ENCODE measurements at places on chromosomes 7 and 10.

GRCh38 chr7:41824284-41824683 lies 121.4 kb upstream of the INHBA start:
- no peak for DNase-seq

DNA sequence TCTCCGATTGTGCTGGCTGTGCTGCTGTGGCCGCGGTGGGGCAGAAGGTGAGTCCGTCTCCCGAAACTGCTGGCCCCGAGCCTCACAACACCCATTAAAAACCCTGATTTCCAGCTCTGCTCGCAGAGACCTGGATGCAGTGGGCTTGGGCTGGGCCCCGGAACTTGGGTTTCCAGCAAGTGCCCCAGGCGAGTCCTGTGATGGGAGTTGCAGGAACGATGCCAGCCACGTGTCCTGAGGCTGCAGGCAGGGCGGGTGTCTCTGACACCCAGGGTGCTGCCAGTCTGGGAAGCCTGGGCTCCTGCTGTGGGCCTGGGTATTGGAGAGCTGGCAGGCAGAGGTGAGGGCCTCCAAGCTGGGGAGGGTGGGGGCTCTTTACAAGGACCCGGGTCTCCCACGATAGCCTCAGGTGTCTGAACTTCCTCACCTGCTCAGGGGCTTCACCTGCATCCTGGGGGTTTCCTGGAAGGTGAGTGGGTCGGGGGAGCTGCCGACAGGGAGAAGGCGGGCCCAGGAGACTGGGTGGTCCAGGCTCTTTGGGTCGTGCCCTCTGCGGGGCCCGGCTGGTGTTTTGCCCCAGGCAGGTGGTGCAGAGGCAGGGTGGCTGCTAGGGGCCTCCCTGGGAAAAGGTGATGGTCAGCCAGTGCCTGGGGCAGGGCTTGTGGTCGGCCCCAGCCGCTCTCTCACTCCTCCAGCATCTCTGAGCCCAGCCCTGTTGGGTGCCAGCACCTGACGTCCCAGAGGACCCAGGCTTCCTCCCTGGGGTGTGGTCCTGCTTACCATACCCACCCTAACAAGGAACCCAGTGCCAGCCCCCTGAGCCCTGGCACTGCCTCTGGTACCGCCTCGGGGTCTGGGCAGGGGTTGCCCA lies 180.3 kb downstream of the DNAJB6 start:
- no peak for DNase-seq

DNA sequence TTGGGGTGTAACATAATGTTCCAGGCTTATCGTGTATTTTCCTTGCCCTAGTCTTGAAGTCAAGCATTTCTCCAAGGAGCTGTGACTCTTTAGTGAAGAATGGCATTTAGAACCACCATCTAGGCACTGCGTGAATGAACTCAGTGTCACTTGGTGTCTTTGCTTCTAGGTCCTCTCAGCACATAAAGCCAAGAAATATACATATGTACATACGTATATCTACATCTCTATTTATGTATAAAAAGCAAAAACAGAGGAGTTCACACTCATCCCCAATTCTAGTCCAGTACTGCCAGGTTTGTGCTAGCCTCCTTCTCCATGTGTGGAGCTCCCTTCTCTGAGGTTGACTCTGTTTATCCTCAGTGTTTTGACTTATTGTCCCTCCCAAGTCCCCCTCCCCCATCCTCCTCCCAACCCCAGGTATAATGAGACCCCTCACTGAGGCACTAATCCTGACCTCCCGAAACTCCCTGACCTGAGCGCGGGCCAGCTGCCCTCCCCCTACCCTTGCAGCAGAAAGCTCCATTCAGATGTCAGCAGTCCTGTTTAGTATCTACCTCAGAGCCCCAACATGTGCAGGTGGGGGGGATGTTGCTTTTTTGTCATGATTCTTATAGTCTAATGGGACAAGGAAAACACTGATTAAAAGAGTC lies 61.5 kb downstream of the GDI2 start:
- no peak for DNase-seq

DNA sequence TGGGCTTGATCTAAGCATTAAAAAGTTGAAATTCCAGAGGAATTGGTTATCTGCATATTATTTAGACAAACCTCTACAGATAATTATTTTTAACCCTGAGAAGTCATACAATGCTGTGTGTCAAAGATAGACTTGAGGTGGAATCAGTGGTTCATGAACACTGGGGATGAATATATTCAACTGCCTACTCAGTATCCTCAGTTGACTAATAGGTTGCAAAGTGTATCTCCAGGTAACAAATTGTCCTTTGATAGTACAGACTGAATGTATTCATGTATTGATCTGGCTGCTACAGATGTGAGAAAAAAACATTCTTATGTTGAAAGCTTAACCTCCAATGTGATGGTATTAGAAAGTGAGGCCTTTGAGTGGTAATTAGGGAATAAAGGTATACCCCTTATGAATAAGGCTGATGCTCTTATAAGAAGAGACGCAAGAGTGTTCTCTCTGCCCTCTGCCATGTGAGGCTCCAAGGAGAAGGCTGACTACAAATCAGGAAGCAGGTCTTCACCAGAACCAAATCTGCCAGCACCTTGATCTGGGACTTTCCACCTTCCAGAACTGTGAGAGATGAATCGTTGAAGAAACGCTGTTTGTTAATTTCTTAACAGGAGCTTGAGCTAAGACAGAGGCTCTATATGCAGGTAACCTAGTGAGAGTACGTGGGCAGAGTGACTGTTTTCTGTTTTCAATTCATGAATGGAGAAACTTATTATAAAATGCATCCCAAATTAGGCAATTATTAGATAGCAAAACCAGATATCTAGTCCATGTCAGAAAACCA lies 7.5 kb downstream of the MRPL32 start:
- DNase-seq, result no peak

DNA sequence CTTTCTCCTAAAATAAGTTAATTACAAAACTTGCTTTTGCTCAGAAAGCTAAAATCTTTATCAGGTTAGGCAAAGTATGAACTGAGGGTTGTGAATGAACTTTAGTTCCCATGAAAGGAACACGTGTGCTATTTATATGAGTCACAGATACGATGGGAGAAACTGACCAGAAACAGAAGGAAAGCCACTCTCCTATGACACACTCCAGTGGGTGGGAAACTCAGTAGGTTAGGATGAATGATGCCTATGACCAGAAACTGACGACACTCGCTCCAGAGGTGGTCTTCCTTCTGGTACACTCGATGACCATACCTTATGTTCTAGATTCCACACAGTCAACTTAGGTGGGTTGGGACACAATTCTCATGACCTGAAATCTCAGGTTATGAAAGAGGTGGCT lies 215.7 kb upstream of the INHBA start:
- DNase-seq, result peak; percentile 83
